ENCODE measurements at places on chromosomes 16 and 17.

GRCh38 chr17:49890077-49890821, 42.4 kb upstream of the TAC4 start:
- no peak for DNase-seq

GRCh38 chr16:67256701-67257230, 8.0 kb downstream of the SLC9A5 start:
- DNase-seq: no peak

DNA sequence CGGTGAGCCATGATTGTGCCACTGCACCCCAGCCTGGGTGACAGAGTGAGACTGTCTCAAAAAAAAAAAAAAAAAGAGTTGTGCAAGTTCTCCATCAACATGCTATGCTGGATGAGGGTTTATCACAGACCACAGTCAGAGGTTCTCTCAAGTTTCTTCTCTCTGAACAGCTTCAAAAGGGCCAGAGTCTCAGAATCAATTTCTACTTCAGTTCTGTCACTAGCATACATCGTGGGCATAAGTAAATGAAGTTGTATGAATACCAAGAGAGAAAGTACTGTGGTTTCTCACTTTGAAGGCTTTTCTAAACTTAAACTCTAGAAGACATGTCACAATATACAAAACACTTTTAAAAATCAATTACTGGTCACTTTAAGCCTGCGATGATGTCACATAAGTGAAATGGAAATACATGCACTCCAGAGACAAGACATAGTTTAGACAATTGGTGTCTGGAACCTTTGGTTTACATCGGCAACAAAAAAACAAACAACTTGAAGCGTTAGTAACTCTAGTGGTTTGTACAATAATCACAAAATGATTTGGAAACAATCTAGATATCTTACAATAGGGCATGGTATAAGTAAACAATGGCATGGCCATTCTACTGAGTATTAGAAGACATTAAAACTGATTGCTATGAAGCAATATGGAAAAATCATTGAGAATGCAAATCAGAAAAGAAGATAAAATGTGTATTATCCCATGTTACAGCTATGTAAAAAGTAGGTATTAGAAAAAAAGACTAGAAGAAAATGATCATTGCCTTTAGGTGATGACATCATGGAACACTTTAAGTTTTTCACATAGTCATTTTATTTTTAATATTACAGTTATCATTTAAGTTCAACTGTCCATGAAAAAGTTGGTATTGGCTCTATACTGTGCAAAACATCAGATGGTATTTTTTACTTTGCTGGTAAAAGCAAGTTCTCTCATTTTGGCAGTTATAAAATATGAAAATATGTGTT, 232.3 kb downstream of the ZFHX3 start:
- no peak for DNase-seq

- no peak for DNase-seq
Observed at GRCh38 chr17:6775871-6776405, at the start of gene FBXO39. FBXO39 (plus strand) TSS chr17:6776215; CDS start chr17:6779869, 3,654 bp downstream.

- DNase-seq: no peak
Observed at GRCh38 chr17:62681939-62682381, 54.5 kb downstream of the MRC2 start.

GRCh38 chr17:1120596-1121441, 59.0 kb downstream of the ABR start:
- DNase-seq: no peak
